Stimulated activated CD8-positive, alpha-beta memory T cell treated with anti-CD3 and anti-CD28 coated beads, Interleukin-2, amount 100 ng/mL, for 1 hour (primary cell): ENCODE measurements at places on chromosomes 5 and 9.

GRCh38 chr5:55582256-55582655 lies 47.5 kb upstream of the PLPP1 start:
- no peak for DNase-seq

GRCh38 chr5:13660072-13660471 lies 284.4 kb downstream of the DNAH5 start:
- DNase-seq = no peak

GRCh38 chr9:2466703-2467102 lies 154.9 kb upstream of the VLDLR start:
- no peak for DNase-seq

GRCh38 chr5:79256563-79256962 lies 20.6 kb downstream of the JMY start:
- no peak for DNase-seq

DNA sequence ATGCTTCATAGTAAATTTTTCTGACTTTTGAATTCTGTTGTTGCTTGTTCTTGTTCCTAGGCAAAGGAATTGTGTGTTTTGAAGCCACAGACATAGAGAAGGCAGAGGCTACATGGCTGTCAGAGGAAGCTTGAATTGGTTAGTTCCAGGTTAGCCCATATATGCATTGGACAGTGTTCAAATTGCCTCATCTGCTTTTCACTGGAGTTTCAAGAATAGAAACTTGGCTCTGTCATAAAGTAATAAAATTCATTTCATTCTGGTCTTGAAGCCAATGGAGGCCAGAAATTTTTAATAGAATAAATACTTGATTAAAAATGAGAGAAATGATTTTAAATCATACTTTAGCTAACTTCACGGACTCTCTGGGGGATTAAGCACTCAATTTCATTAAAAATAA lies 178.0 kb downstream of the YIPF5 start:
- DNase-seq = no peak

DNA sequence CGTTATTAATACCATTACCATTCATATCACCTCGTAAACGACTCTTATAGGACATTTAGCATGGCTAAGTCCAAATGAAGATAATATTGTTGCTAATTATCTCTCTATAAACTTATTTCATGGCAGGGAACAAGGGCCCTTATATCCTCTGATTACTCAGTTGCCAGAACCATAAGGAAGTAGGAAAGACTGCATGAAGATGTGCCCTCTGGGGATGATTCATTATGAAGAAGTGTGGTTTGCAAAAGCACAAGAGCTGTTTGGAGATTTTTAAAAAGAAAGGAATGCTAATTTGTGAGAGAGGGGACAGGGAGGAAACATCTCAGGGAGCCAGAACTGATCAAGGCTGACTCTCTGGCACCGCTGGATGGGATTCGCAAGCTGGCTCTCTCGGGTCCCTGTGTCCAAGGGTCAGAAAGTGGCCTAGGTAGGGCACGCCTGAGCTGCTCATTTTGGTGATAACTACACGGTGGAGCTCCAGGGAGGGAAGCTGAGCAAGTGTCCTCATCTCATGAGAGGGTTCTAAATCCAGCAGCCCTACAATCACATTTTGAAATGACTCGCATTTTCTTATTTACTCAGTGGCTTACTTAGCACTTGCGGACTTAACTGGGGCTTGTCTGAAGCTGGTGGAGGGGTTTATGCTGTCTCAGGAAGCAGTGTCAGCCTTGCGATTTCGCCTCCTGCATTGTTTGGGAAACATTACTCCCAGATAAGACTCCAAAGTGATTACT lies 136.8 kb downstream of the C5orf15 start:
- DNase-seq = no peak

- no peak for DNase-seq
Observed at GRCh38 chr9:36191686-36192085, 965 bp downstream of the CLTA start.

- DNase-seq = no peak
Observed at GRCh38 chr5:132704875-132705274, 31.1 kb downstream of the IL4 start.

GRCh38 chr5:168882283-168882682 lies 303.1 kb upstream of the PANK3 start:
- no peak for DNase-seq

GRCh38 chr9:93974151-93974550 lies 19.0 kb upstream of the BARX1 start:
- DNase-seq = no peak

GRCh38 chr5:169374761-169375160 lies 73.8 kb upstream of the SLIT3 start:
- DNase-seq = no peak
